Left colon (tissue), 2 donors: ENCODE measurements at places on chromosomes 5 and 9. TPM values are rescaled to one million over a fixed set of nuclear protein-coding genes. Genes with fewer than 3 reads are reported as not detected.
A peak's percentile ranks its signal among the peaks of the same experiment; 100 is the strongest.

LOX gene
- total RNA-seq: 7.5 TPM

DNA sequence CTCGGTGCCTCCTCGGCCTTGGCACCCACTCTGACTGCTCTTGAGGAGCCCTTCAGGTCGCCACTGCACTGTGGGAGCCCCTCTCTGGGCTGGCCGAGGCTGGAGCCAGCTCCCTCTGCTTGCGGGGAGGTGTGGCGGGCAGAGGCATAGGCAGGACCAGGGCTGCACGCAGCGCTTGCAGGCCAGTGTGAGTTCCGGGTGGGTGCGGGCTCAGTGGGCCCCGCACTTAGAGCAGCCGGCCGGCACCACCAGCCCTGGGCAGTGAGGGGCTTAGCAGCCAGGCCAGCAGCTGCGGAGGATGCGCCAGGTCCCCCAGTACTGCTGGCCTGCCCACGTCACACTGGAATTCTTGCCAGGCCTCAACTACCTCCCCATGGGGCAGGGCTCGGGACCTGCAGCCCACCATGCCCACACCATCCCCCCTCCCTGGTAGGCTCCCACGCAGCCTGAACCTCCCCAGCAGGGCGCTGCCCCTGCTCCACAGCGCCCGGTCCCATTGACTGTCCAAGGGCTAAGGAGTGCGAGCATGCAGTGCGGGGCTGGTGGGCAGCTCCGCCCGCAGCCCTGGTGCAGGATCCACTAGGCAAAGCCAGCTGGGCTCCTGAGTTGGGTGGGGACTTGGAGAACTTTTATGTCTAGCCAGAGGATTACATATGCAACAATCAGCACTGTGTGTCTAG, 602.9 kb upstream of the ST8SIA4 start:
- no peak for DNase-seq

- DNase-seq: no peak
Observed at GRCh38 chr9:137186385-137186784, 2.0 kb downstream of the ANAPC2 start.

DNA sequence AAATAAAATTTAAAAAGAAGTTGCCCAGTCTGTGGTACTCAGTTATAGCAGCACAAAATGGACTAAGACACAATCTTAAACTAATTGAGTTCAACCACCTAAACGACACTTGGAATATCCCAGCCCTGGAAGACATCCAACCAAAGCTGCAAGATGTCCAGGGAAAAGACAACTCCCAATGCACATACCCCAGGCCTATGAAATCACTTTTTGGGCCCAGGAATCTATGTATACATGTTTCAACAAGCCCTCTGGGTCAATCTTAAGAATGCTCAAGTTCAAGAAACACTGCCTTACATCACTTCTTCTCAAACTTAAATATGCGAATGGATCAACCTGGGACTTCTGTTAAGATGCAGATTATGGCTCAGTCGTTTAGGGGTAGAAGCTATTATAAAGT, 148.6 kb downstream of the ELAVL2 start:
- no peak for DNase-seq

DNA sequence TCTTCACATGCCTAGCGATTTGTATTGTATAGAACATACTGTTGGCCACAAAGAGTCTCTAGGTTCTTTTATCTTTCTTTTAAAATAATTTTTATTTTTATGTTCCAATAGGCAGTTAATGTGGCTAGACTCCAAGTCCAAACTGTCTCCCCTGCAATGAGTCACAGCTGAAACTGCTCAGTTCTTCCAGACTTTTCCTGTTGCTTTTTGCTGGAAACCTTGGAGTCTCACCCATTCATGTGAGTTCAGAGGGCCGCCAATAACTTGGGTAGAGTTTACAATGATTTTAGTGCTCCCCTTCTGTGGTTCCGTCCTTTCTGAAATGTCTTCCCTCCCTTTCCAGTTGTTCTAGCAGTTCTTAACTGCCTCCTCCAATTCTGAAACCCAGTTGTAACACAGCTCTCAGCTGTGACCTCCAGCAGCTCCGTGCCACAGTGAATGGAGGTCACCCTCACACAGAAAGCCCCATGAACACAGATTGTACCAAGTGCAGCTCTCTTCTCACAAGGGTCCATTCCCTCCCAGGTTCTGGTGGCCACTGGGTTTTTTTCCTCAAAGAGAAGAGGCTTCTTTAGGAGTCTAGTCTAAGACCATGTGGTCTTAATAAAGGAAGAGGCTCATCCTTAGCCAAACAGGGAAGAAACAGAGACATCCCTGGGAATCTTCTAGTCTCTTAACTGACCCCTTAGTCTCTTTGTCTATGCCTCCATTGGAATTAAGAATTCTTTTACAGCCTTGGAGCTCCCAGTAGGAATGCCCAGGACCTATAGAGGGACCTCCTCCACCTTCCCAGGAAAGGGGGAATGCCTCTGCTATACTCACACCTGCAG, 198.5 kb downstream of the SPOCK1 start:
- no peak for DNase-seq

DNA sequence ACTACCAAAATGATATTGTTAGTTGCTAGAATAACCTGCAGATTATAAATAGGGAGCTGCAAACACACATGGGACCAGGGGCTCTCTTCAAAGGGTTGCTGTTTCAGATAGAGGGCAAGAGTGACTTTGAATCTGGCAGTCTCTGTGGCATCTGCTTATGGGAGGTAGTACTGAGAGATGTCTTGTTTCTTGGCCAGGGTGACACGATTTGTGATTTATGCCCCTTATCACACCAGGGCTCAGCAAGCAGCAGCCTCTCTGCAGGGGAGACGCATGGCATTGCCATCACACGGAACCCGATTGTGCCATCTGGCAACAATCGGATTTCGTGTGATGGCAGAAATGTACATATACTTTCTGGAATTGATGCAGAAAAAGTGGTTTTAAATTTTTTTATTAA, 615.6 kb downstream of the ZNF608 start:
- DNase-seq: no peak

GRCh38 chr5:74141053-74141452, 499.5 kb downstream of the ENC1 start:
- DNase-seq: no peak

DNA sequence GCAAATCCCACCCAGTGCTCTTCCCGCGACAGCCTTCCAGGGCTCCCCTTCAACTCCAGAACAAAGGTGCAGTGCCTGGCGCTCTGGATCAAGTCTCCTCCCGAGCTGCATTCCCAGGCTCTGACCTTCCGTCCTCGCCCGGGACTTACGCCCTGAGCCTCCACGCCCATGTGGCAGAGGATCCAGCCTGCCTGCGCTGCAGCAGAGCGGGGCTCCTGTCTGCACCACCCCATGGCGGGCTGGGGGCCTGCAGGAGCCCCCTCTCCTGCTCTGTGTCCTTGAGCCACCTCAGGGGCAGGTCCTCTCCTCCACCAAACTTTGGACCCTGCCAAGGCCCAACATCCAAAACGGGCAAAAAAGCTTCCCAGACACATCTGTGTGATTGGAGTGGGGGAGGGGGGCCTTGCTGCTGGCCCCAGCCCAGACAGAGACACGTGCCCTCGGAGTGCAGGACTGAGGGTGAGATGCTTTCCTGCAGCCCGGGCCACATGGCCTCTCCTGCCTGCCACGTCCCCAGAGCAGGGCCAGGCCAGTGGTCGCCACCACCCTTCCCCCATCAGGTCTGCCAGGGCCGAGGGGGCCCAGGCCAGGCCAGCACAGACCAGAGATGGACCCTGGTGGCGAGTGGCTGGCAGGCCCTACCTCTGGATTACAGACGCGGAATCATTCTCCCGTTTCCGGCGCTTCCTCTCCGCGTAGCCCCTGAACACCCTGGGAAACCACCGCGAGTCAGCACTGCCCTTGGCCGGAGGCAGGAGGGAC, 4.4 kb downstream of the NSMF start:
- DNase-seq: peak; percentile 74

TRAF1 gene
- 2.8 TPM for total RNA-seq

DNA sequence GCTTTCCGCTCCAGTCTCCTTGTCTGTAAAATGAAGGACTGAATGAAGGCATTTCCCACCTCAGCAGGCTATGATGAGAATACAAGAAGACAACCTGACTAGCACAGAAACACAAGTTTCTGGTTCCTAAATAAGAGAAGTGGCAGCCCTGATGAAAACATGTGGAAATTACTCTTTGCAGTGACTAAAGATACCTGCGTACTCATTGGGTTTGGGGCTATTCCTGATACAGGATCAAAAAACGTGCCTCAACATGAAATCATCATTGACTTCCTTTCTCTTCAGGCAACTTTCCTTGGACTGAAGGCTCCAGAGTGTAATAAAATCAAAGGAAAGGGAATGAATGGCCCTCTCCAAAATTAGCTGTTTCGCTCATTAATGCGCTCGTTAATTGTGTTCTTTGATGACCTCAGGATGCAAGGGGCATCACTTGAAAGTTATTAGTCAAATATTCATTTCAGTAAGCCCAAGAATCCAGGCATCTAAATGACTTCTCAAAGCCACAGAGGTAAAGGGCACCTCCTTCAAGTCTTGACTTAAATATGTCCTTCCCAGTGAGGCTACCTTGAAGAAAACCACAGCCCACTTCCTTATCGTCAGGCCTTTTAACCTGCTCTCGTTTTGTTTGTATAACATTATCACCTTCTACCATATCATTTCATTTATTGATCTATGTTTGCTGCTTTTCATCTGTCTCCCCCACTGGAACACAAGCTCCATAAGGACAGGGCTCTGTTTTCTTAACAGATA, 68.9 kb downstream of the RASEF start:
- DNase-seq: no peak

TMC1 gene
- total RNA-seq: 0.28 TPM
